ENCODE measurements at places on chromosomes 16 and 17.
A peak's percentile ranks its signal among the peaks of the same experiment; 100 is the strongest.

DNA sequence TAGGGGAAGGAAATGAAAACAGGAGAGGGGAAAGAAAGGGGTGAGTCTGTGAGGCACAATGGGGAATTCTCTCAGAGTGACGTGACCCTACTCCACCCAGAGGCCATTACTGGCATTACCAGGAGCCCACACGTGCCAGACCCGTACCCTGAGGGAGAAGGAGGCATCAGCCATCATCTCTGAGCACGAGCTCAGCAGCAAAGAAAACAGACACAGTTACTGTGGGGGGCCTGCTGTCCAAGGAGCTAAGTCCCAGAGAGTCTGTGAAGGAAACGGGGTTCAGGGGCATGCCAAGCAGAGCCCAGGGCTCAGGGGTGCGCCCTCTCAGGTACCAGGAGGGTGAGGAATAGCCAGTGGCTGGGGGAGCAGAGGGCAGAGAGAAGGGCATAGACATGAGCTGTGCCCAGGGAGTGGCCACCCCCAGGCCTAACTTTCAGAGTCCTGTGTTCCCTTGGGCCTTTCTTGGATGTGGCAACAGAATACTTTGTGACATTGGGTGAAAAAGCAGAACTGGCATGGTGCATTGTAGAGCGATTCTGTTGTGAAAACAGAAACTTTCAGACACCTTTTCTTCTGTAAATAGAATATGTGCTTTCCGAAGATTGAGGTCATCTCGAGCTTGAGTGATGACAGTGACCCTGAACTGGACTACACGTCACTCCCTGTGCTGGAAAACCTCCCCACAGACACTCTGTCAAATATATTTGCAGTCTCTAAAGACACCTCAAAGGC lies 11.3 kb downstream of the TAF1C start:
- no peak for DNase-seq

- DNase-seq = no peak
Measured at GRCh38 chr16:84055366-84055765, 12.8 kb upstream of the SLC38A8 start.

GRCh38 chr16:61007694-61008093 lies 1028.5 kb downstream of the CDH8 start:
- no peak for DNase-seq

DNA sequence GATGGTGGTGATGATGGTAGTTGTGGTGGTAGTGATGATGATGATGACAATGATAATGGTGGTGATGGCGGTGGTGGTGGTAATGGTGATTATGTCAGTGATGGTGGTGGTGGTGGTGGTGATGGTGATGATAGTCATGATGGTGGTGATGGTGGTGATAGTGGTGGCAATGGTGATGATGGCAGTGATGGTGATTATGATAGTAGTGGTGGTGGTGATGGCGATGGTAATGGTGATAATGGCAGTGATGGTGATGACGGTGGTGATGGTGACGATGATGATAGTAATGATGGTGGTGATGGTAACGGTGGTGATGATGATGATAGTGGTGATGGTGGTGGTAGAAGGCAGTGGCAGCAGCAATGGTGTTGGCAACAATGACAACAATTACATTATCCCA lies 55.3 kb downstream of the RBFOX3 start:
- DNase-seq = no peak

GRCh38 chr16:67782567-67783352 lies 23.6 kb downstream of the RANBP10 start:
- DNase-seq = no peak

- DNase-seq = no peak
Measured at GRCh38 chr16:72221630-72222024, 49.7 kb upstream of the PMFBP1 start.

DNA sequence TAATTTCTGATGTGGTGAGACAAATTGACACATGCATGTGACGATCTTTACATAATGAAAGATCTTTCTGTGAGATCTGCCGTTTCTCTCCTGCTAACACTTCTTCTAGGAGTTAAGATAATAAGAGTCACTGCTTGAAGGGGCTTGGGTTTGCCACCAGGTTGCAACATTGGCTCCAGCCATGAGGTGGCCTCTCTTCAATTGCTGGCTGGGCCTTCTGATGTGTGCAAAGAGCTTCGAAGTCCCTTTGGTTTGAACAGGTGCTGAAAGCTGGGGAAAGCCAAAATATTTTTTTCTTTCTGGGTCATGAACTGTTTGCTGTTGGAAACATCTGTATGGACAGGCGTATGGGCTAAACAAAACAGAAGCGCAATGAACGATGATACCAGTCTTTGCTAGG lies 204.1 kb upstream of the SALL1 start:
- DNase-seq = no peak

GRCh38 chr17:40251576-40251975 lies 32.5 kb downstream of the WIPF2 start:
- peak; percentile 3 for DNase-seq

DNA sequence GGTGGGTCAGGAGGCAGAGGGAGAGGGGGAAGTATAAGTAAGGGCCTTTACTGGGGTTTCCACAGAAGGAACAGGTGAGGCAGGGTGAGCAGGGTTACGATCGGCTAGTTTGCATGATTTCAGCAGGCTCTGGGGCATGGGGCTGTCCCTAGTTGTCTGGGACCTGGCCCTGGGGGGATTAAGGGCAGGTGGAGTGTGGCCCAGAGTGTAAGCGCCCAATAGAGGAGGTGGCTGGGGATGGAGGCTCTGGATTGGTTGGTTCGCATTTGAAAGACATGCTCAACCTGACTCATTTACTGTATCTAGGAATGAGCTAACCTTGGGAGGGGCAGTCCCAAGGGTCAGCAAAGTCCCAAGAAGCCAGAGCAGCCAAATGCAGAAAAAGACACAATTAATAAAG lies 230.3 kb downstream of the MAP2K4 start:
- no peak for DNase-seq
